ENCODE measurements at places on chromosomes 5 and 9. TPM values are rescaled to one million over a fixed set of nuclear protein-coding genes. Genes with fewer than 3 reads are reported as not detected.

DNA sequence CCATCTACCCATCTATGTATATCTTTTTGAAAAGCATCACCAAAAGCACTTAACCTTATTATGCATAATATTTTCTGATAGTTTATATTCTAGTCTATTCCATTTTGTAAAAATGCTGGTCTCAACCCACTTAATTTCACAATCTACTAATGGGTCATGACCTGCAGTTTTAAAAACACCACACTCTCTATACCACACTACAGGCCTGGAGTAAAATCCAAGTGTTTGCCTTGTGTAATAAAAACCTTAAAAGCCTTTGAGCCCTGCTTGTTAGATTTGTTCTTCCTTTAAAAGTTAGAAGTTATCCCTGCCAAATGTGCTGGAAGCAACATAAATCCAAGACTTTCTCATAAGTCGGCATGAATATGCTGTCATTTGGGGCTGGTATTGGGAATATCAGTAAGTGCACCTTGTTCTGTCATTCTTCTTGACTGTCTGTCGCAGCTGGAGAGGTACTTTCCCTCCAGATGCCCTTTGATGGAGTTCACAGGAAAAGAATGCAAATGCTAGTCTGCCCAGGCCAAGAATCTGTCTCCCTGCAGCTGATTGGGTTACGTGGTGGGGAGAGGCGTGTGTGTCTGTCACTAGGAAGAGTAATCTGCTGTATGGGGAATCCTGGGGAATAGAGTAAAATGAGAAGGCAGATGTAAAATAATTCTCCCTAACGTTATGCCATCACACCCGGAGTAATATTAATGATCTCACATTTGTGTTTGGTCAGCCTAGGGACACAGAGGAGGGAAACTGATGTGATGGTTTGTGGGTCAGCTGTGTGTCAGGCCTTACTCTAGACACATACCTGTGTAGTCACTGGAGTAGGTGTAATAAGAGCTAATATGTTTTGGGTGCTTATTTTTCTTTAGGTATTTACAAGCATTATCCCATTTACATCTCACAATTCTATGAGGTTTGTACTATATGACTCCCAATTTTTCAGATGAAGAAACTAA, 79.4 kb downstream of the ZNF366 start:
- no peak overlapping the region for H3K4me3 ChIP-seq
- no peaks in the 10 kb centered on the region for H3K36me3 ChIP-seq
- no peak overlapping the region for H3K27ac ChIP-seq
- DNase-seq, result peak; percentile 78

- H3K4me3 ChIP-seq, result no peak overlapping the region
- H3K27ac ChIP-seq, result no peak overlapping the region
- no peaks in the 10 kb centered on the region for H3K4me1 ChIP-seq
- peaks cover 3% of the 10 kb centered on the region for H3K36me3 ChIP-seq
- DNase-seq, result no peak
- no peaks in the 10 kb centered on the region for H3K27me3 ChIP-seq
Observed at GRCh38 chr9:8632493-8632892, 832.9 kb upstream of the DMAC1 start.

DNA sequence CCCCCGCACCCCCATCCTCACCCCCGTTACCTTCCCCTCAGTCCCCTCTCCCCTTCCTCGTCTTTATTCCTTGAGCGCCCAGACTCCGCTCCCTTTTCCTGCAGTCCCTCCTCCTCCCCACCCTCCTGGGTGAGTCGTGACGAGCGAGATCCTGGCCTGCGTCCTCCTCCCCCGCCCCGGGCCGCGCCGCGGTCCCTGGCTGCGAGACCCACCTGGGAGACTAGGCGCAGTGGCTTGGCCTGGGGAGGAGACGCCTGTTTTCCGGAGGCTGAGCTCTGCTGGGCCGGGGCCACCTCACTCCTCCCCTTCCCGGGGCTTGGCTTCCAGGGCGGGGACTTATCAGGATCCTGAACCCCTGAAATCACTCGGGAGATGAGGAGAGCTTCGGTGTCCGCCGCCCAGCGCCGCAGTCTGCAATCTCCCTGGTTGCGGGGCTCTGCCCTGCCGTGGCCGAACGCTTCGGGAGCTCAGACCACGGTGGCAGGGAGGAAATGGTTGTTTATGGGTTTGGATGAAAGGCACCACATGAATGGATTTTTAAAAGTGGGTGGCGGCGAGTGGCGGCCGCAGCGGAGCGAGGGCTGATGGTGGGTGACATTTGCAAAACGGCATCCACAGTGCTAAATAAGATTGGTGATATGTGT, 984 bp downstream of the STXBP1 start:
- peak overlapping the region; percentile 81 for H3K4me3 ChIP-seq
- H3K27me3 ChIP-seq, result peaks cover 32% of the 10 kb centered on the region
- peak; percentile 84 for DNase-seq
- no peak overlapping the region for H3K27ac ChIP-seq

- H3K4me3 ChIP-seq, result no peak overlapping the region
- no peak for DNase-seq
- H3K27ac ChIP-seq, result no peak overlapping the region
Observed at GRCh38 chr5:91824406-91824805, 441.3 kb upstream of the ARRDC3 start.

- H3K27ac ChIP-seq, result no peak overlapping the region
- no peak overlapping the region for H3K4me3 ChIP-seq
- no peaks in the 10 kb centered on the region for H3K36me3 ChIP-seq
Observed at GRCh38 chr5:157690690-157691433, 19.5 kb downstream of the C5orf52 start.

GRCh38 chr9:11871852-11872251, 821.3 kb upstream of the TYRP1 start:
- H3K27ac ChIP-seq, result no peak overlapping the region
- no peak overlapping the region for H3K4me3 ChIP-seq
- DNase-seq, result no peak
- H3K4me1 ChIP-seq, result no peaks in the 10 kb centered on the region
- H3K27me3 ChIP-seq, result no peaks in the 10 kb centered on the region
- H3K36me3 ChIP-seq, result no peaks in the 10 kb centered on the region

GRCh38 chr5:43312699-43313034, 545 bp downstream of the HMGCS1 start:
- H3K27me3 ChIP-seq, result no peaks in the 10 kb centered on the region
- peak overlapping the region; percentile 77 for H3K27ac ChIP-seq
- H3K36me3 ChIP-seq, result peaks cover 30% of the 10 kb centered on the region
- H3K4me3 ChIP-seq, result peak overlapping the region; percentile 89
- H3K4me1 ChIP-seq, result peaks cover 7% of the 10 kb centered on the region
- DNase-seq, result no peak

PCDHB5 gene
- total RNA-seq, result 42.8 TPM
